ENCODE measurements at places on chromosomes 12 and 14.
A peak's percentile ranks its signal among the peaks of the same experiment; 100 is the strongest.

DNA sequence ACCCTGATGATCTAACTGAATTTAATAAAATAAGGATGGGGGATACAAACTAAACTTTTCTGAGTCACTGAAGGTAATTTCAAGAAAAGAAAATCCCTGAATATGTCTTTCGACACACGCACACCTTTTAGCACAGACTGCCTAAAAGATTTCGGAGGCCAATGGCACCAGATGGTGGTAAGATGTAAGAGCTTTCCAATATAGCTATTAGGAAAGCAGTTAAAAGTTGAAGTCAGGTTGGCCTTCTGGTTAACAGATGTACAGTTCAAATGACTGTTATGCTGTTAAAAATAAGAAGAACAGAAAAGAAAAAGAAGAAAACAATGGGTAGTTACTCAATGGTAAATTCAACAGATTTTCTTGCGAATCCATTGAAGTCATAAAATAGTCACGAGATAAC is 80.7 kb upstream of the KRR1 start:
- no peaks in the 10 kb centered on the region for H3K36me3 ChIP-seq
- no peaks in the 10 kb centered on the region for H3K27me3 ChIP-seq
- H3K27ac ChIP-seq = no peak overlapping the region
- H3K4me3 ChIP-seq = no peak overlapping the region

DNA sequence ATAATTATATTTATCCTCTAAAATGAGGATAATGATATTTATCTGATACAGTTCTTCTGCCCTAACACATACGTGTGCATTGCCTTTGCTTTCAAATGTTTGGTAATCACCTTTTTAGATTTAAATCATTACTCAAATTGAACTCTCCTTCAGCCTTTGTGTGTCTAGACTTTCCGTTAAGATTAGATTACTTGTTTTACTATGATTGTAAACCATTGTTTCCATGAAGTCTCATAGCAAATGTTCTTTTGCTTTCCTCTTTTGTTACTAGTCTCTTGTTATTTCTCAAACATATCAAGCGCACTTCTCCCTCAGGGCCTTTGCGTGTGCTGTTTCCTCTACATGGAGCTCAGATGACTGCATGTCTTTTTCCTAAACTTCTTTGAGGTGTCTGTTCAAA is 63.7 kb downstream of the ETV6 start:
- no peaks in the 10 kb centered on the region for H3K36me3 ChIP-seq
- no peak for DNase-seq
- H3K27me3 ChIP-seq = no peaks in the 10 kb centered on the region
- H3K4me3 ChIP-seq = no peak overlapping the region

DNA sequence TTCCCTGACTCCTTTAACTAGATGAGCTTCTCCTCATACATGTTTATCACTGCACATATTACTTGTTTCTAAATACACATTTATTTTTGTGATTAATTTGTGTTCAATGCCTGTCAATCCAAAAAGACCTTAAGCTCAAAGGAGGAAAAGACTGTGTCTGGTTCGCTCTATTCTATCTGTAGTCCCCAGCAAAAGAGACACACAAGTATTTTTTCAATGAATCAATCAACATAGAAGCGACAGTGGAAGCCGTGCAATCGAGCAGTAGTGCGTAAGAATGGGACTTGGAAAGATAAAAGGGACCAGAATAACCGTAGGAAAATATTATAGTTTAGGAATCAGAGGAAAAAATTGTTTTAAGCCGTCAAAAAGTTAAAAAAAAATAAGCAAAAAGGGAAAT is 951 bp downstream of the WDHD1 start:
- H3K36me3 ChIP-seq = no peaks in the 10 kb centered on the region
- no peak for DNase-seq
- no peaks in the 10 kb centered on the region for H3K27me3 ChIP-seq
- peak overlapping the region; percentile 99 for H3K4me3 ChIP-seq
- H3K4me1 ChIP-seq = no peaks in the 10 kb centered on the region
- H3K27ac ChIP-seq = no peak overlapping the region

DNA sequence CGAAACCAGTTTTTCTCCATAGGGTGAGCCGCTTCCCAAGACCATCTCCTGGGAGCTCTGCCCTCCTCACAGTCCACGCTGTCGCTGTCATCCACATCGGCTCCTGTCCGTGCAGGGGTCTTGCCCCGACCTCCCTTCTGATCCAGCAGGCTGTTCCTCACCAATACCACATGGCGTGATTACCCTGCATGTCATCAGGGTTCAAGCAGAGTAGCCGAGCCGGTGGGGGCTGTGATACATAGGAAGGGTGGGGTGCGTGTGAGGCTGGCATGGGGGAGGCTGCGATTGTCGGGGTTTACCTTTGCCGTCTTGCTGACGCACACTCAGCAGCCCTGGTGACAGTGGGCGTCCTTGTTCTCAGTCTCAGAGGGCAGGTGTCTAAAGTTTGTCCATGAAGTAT is 17.0 kb downstream of the TEDC1 start:
- H3K4me3 ChIP-seq = no peak overlapping the region
- no peak overlapping the region for H3K27ac ChIP-seq
- no peak for DNase-seq
- H3K36me3 ChIP-seq = no peaks in the 10 kb centered on the region
- H3K27me3 ChIP-seq = no peaks in the 10 kb centered on the region

GRCh38 chr12:117042171-117042842 is 56.9 kb downstream of the TESC start:
- H3K27me3 ChIP-seq = no peaks in the 10 kb centered on the region
- H3K27ac ChIP-seq = no peak overlapping the region
- no peak overlapping the region for H3K4me3 ChIP-seq
- H3K4me1 ChIP-seq = peaks cover 3% of the 10 kb centered on the region
- H3K36me3 ChIP-seq = no peaks in the 10 kb centered on the region

- no peaks in the 10 kb centered on the region for H3K27me3 ChIP-seq
- no peak overlapping the region for H3K4me3 ChIP-seq
- no peak for DNase-seq
- H3K4me1 ChIP-seq = no peaks in the 10 kb centered on the region
Measured at GRCh38 chr14:68405961-68406360, 386.9 kb downstream of the ZFP36L1 start.

GRCh38 chr12:65590318-65590717 is 234.0 kb upstream of the HMGA2 start:
- DNase-seq = no peak
- no peaks in the 10 kb centered on the region for H3K36me3 ChIP-seq
- H3K4me1 ChIP-seq = no peaks in the 10 kb centered on the region
- no peak overlapping the region for H3K4me3 ChIP-seq
- no peaks in the 10 kb centered on the region for H3K27me3 ChIP-seq
- no peak overlapping the region for H3K27ac ChIP-seq

DNA sequence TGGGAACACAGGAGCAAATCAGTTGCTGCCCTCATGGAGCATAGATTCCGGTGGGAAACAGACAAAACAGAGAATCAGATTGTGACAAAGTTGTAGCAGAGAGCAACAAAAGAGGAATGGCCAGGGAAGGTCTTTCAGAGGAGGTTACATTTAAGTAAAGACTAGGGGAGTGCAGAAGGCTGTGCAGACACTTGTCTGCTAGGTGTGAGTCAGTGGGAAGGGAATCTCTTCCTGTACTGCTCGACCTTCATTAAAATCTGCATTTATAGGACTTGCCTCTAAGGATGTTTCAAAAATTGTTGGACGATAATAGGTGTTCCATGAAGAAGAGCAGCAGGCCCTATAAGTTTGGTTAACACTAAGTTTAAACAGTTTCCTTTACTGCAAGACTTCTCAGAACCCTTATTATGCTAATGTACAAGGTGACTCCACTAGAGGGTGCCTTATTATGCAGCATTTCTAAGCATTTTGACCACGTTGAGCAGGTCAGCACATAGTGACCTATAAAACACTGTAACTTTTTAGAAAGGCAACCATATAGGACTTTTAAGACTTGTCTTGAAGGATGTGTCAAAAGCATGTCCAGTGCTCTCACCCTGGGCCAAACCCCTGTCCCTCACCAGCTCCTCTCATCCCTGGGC is 91.8 kb upstream of the RIC8B start:
- no peaks in the 10 kb centered on the region for H3K27me3 ChIP-seq
- no peaks in the 10 kb centered on the region for H3K36me3 ChIP-seq
- no peaks in the 10 kb centered on the region for H3K4me1 ChIP-seq
